Mammary epithelial cell (primary cell): ENCODE measurements at places on chromosomes 5 and 9.

- DNase-seq, result no peak
Observed at GRCh38 chr5:101611039-101611438, 685.0 kb downstream of the SLCO4C1 start.

DNA sequence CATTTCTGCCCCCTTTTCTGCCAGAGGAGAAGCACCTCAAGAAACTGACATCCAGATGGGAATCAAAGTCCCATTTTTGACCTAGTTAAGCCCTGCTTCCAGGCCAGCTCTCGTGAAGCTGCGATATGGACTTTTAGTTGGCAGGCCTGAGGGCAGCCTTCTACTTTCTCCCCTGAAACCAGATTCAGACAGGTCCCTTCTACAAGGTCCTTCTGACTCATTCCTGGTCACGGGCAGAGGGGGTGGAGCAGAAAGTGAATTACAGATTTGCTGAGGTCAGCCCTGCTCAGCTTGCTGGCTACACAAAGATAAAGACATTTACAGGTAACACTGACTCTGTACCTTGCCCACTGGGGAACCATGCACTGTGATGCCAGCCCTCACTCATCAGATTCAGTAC lies 52.8 kb upstream of the TUT7 start:
- peak; percentile 90 for DNase-seq

DNA sequence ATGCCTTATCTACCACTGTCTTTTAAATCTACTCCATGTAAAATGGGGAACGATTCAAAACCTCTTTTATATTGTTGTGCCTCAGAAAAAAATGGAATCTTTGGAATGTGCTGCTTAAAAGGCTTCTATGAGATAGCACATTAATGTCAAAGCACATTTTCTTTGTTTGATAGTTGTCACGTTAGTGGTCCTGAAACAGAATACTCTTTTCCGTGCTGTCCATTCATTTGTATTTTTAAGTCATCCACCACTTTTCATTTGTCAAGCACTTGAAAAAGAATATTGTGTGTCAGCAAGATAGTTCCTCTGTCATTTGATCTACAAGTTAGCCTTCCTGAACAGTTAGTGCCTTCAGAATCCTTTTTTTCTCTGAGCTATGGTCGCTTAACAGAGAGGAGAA lies 246.9 kb downstream of the MAST4 start:
- no peak for DNase-seq

DNA sequence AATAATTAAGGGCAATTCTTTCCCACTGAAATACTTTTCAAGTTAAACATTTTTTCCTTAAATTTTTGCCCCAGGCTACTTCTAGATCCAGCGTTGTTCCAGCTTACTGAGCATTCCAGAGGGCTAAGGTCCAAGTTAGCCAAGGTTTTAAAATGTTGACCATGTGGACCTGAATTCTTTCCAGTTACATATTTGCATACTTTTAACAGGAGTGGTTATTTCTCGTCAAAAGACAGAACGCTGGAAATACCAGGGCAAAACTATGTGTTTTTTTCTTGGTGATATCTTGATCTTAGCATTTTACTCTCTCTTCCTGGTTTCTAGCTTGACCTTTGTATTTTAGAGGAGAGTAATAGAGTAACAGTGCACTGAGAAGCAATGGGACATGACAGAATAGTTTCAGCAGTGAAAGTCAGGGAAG lies 32.8 kb downstream of the TMC1 start:
- no peak for DNase-seq

- DNase-seq, result peak; percentile 74
Observed at GRCh38 chr5:113520429-113520828, 6.9 kb downstream of the YTHDC2 start.

DNA sequence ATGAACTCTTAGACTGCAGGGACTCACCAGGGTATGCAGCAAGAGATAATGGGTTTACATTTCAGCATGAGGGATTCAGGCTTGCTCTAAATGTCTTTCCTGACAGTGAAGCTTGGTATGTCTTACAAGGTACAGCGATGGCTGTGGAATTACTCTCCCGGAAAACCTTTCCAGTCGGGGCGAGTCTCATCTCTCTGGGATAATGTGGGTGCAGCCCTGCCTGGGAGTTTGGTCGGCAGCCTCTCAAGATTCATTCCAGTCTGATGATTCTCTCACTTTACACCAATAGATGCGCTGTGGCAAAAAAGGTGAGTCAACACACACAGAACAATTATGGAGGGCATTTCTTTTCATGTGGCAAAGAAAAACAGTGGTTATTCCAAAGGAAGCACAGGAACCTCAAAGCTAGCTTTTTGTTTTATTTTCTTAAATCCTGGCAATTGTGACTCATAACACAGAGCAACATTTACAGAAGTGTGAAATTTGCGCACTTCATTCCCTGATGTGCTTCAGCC lies 190.3 kb downstream of the DCP2 start:
- peak; percentile 97 for DNase-seq

- no peak for DNase-seq
Observed at GRCh38 chr5:35561396-35561795, 56.3 kb upstream of the SPEF2 start.

- DNase-seq, result peak; percentile 54
Observed at GRCh38 chr5:14879937-14880589, 8.5 kb upstream of the ANKH start.

- DNase-seq, result no peak
Observed at GRCh38 chr5:132300577-132301343, 6.6 kb downstream of the SLC22A4 start.

- DNase-seq, result no peak
Observed at GRCh38 chr5:111486926-111487325, 25.4 kb downstream of the STARD4 start.

- no peak for DNase-seq
Observed at GRCh38 chr5:29992248-29992647, 1201.2 kb upstream of the CDH6 start.

DNA sequence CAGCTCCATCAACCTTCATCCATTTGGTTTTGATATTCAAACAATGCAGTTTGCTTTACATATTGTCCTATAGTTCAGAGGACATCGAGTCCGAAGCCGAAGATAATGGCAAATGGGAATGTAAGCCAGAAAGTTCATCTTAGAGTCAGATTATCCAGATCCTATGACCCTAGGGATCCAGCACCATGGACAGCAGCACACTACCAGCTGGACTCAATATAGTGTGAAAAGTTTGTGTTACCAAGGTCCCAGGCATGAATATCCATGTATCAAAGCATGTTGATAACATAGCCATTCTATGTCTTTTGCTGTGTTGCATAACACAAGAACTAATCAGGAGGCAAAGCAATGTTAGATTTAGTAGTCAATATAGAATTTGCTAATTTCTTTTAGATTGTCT lies 46.3 kb downstream of the FSTL4 start:
- peak; percentile 30 for DNase-seq

- DNase-seq, result no peak
Observed at GRCh38 chr5:166058660-166059059, 2232.8 kb upstream of the WWC1 start.

- DNase-seq, result no peak
Observed at GRCh38 chr5:171639205-171639621, 146.4 kb upstream of the SMIM23 start.

DNA sequence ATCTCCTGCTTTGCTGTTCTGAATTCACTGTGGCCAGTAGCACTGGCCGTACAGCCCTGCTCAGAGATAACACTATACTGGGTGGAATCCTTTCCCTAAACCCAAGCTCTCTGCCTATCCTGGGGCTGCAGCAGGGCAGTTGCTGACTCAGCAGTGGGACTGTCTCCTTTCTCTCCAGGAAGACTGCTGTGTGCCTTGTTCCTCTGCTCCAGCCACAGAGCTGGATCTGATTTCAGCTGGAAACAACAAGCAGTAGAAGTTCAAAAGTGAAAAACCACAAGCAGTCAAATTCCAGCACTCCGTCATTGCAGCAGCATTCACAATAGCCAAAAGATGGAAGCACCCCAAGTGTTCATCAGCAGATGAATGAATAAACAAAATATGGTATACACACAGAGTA lies 105.0 kb downstream of the FBXL7 start:
- DNase-seq, result no peak

DNA sequence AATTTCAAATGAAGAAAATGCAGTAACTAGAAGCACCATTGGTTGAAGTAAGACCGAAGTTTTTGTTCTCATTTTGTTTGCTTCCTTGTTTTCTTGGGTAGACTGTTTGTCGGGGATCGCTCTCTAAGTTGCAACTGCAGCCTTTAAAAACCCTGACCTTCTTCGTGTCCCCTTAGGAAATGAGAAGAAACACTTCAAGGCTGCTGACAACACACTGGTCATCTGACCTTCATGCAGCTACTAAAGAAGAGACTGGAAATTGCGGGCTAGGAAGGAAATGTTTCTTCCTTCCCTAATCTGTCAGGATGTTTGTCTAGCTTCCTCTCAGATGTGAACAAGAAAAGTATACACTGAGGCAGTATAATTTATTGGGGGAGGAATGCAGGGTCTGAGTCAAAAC lies 50.7 kb upstream of the CHSY3 start:
- DNase-seq, result no peak

- DNase-seq, result no peak
Observed at GRCh38 chr9:3125602-3126405, 281.9 kb upstream of the PUM3 start.

DNA sequence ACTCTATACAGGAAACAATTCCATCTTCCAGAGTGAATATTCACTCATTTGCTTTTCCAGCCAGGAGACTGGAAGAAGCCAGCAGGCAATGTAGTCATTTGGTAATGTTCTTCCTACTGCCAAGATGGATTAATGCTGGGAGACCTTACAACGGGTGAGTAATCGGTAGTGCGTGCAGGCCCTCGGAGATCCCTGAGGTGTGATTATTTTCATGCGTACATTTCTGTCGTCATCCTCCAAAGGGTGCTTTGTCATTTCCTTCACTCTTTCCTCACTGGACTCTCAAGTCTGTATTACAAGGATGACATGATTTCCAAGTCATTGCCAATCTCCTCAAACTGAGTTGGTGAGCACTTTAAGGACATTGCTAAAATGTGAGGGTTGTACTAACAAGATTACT lies 263.5 kb downstream of the CWC27 start:
- DNase-seq, result no peak

DNA sequence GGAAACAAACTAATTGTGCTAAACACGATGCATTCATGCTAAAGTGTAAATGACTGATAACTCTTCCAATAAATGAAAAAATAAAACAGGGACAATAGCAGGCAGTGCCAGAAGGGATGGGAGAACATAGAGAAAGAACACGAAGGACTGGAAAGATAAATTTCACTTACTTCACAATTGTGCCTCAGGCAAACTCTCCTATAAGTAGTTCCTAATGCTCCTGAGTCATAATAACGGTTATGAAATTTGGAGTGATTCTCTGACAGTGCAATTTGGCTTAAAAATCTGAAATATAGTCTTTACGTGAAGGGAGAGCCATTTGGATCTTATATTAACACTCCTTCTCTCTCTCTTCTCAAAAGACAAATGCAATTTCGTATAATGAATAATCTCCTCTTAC lies 2218.5 kb downstream of the MAT2B start:
- no peak for DNase-seq

DNA sequence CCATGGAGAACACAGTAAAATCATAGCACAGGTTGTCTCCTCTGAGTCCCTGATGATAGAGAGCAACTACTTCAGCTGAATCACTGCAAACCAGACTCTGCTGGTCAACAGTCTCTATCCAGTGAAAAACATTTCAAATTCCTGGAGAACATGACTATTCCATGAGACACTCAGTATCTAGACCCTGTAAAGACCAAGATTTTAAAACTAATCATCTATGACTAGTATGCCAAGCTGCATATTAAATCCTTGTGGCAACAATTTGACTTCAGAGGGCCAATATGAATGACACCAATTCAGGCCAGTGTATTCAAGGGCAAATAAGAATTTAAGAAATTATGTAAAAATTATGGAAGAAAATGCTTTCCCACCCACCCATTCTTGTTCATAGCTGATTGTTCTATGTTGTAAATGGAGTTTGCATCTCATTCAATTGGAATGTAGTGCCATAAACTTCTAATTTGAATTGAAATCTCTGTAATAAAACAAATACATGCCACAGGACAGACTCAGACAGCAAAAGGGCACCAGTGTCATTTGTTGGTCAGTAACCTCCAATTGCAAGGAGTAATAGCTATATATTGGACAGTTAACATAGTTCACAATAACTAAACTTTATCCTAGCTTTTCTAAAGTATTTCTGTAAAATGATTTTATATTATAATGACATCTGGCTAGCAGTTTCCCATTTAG lies 80.1 kb upstream of the LPAR1 start:
- peak; percentile 29 for DNase-seq

DNA sequence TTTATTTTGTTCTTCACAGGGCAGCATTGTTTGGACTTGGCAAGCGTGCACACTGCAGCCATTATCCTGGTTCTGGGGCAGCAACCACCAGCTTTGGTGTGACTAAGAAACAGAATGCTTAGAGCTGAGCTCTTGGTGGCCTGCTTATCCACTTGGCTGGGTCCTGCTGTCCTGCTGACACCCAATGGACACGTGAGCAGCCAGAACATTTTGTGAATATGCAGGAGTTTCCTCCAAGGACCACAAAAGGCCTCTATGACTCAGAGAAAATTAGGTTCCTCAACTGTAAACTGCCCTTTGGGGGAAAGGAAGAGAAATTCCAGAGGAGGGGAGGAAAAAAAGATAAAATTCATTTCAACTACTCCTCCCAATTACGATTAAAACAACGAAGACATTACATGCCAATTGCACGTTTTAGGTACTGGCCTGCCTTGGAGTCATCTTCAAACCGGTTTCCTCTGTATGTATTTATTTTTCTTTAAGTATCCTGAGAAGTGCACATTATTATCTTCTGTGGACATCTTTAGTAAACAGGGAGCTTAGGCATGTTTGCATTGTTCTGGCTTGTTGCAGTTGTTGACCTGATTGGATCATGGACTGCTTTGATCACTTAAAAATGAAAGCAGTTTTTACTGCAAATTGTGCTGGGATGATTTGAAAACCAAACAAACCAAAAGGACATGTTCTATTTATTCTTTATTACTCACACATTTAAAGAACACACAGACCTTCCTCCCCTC lies 82.3 kb upstream of the TLE4 start:
- DNase-seq, result peak; percentile 56

DNA sequence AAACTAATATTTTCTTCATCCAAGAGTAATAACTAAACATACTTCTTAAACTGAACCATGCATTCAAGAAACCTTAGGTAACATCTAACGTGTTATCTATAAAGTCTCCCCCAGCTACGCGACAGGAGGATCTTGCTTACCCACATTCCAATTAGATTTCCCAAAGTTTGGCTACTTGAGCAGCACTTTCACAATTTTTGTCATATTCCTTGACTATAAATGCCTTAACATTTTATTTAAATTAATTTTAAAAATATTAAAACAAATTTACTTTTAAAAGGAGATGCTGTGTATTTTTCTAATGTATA lies 25.3 kb upstream of the IFNE start:
- DNase-seq, result no peak

- DNase-seq, result no peak
Observed at GRCh38 chr9:127783111-127784008, 2.5 kb upstream of the CDK9 start.

- no peak for DNase-seq
Observed at GRCh38 chr5:82982846-82983245, 94.3 kb downstream of the TMEM167A start.

DNA sequence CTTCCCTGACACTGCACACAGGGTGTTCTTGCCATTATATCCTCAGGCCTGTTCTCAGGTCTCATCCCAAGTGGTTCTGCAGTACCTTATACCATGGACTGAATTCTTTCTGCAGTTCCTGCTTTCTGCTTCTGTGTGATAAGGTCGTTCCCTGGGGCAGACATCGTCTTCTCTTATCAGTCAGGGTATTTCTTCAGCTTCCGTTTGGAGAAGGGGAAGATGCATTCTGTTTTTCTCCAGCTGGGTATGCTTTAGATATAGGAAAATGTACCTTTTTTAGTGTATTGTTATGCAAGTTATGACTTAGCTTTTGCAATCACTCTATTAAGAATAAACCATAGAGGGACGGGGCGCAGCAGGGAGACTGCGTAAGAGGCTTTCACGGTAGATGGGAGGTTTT lies 31.1 kb downstream of the RALGPS1 start:
- no peak for DNase-seq
